AG09309 (cell line): ENCODE measurements at places on chromosomes 4 and X.

- DNase-seq: no peak
Observed at GRCh38 chr4:116664198-116664597, 421.2 kb downstream of the TRAM1L1 start.

- no peak for DNase-seq
Observed at GRCh38 chrX:85977218-85977617, 70.1 kb downstream of the CHM start.

GRCh38 chr4:182137343-182137742 is 105.9 kb upstream of the TENM3 start:
- no peak for DNase-seq

GRCh38 chr4:122614621-122615020 is 6.2 kb downstream of the IL21 start:
- no peak for DNase-seq

DNA sequence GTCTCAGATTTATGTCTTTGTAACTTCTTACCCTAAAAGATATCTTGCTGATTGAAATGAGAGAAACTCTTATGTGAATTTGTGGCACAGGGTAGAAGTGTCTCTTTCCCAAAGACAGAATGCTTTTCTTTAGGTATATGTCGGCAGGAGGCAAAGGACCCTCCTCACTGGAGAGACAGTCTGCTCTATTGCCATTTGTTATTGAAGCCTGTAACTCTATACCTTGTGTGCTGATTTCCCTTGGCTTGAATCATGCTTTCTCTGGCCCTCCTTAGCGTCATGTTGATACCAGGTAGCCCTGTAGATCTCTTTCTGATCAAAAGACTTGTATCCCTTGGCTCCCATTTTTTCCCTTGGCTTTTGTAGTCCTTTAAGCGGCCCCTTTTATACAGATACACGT is 284.3 kb downstream of the CXXC4 start:
- DNase-seq: no peak

DNA sequence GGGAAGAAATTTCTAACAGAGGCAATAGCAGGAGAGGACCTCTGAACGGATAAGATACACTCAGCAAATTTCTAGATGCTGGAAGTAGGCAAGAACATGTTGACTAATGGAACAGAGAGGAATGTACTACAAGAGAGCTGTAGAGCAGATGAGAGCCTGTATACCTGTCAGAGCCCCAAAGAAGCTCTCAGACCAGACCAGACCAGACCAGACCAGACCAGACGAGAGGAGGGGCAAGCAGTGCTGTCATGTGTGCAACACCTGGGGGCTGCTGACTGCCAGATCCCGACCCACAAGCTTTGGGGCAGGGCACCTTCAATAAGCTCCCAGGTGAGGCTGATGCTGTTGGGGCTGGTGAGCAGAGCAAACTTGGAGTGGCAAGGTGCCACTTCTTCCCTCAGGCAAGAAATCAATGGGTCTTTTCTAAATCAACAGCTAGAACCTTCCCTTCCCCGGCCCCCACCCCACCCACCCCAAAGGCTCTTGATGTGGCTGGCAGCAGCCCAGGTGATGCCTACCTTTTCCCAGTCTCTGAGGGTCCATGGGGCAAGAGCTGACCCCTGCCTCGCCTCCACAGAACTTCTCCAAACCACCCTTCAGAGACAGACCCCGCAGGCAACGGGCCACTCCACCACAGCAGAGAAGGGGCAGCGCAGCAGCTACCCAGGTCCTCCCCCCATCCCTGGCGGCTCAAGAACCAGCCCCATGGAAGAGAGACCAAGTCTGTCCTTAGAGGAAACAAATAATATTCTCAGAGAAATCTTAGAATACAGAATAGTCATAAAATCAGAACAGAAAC is 32.7 kb downstream of the MECP2 start:
- no peak for DNase-seq

- no peak for DNase-seq
Observed at GRCh38 chr4:82842593-82842992, 44.0 kb upstream of the SCD5 start.

DNA sequence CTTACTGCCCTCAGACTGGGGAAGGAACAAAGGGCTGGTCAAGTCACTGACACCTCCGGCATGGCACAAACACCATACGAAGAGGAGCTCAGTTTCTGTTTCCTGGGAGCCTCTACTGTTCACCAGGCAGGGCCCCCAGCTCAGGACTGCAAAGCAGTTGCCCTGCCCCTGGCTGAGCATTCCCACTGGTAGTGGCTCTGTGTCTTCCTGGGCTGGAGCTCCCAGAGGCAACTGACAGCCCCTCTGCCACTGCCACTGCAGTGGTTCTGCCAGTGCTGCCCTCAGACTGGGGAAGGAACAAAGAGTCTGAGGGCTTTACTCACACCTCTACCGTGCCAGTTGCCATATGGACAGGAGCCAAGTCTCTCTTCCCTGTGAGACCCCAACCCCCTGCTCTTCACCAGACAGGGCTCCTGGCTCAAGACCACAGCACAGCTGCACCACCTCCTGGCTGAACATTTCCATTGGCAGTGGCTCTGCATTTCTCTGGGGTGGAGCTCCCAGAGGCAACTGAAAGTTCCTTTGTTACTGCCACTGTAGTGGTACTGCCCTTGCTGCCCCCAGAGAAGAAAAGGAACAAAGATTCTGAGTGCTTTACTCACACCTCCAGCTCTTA is 67.9 kb downstream of the SMARCA5 start:
- DNase-seq: no peak

- no peak for DNase-seq
Observed at GRCh38 chrX:12425496-12425895, 287.2 kb downstream of the FRMPD4 start.

- no peak for DNase-seq
Observed at GRCh38 chr4:67550451-67550850, 5.1 kb upstream of the CENPC start.

DNA sequence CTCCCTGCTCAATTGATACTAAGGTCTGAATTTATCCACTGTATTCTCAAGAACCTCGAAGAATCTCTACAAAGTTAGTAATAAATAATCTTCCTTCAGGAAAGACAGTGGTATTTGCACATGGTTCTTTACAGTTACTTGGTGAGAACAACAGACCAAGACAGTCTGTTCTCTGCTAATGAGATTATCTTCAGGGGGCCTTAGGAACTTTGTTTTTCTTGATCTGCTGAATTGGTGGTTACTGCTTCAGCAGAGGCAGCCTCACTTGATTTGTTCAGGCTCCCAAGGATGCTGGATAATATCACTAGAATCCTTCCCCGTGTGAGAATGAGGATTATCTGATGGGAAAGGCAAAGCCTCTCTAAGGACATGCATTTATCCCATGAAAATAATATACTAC is 64.8 kb downstream of the CBR4 start:
- no peak for DNase-seq

DNA sequence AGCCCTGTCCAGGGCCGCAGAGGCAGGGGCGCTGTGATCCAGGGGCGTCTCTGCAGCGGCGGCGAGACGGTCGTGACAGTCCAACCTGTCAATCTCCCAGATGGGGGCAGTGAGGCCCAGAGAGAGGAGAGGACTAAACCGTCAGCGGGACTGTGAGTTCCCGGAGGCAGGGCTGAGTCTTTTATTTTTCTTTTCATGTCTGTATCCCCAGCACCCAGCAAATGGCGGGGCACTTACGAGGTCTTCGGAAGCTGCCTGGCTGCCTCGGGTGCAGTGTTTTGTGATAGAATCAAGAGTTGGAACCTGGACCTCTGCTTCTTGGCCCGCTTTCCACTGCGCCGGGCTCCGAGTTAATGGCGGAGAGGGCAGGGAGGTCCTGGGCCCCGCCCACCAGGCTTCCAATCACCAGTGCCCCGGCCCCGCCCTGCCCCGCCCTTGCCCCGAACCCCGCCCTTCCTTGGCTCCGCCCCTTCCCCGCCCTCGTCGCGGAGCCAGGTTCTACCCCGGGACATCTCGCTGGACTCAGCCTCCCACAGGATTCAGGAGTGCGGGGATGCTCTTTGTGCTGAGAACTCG is 35.3 kb upstream of the GRPEL1 start:
- no peak for DNase-seq

DNA sequence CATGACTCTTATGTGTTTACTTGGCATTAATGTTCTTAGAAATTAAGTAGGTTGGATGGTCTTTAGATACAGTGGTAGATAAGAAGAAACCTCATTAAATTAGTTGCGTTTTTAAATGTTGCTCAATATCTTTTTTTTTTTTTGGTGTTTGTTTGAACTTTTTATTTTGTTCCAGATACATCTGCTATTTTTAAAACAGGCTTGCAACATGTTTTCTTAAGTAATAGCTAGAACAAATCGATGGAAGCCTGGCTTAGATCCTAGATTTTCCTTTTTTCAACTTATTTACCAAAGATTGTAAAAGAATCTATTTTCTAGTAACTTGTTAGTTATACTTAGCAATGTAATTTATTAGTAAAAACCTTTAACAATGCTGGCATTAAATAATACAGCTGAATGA is 9.3 kb downstream of the CNKSR2 start:
- DNase-seq: no peak
